ENCODE measurements at places on chromosomes 2 and 18. TPM values are rescaled to one million over a fixed set of nuclear protein-coding genes. Genes with fewer than 3 reads are reported as not detected.

FHOD3 gene
- 9.1 TPM for total RNA-seq

GRCh38 chr18:34627137-34627920, 82.8 kb upstream of the DTNA start:
- DNase-seq = no peak

DNA sequence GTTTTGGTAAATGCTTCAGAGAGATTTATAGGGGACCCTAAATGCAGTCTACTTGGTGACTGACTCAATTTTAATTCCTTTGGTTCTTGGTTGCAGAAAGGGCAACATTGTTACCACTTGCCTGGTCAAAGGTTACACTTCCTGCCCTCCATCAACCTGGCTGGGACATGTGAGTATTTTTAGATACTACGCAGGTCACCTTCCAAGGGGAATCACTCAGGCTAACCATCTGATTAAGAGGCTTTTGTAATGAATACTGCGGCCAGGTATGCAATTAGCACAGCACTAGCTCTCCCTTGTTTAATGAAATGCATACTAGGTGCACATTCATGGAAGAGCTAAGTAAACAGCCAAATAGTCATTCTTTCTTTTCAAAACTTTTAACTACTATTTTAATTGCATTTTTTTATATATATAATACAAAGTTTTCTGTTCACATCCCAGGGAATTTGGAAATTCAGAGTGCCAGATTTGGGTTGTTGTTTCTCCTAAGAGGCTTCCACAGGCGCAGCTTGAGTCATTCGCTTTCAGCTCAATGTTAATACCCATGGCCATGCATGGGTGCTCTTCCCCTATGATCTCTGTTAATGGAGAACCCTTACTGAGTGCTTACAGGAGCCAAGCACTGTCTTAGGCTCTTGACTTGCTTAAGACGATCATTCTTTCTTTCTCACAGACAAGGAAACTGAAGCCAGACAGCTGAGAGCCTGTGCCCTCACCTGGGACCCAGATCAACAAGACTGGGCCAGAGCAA, 152.2 kb downstream of the MTX2 start:
- DNase-seq = no peak

DNA sequence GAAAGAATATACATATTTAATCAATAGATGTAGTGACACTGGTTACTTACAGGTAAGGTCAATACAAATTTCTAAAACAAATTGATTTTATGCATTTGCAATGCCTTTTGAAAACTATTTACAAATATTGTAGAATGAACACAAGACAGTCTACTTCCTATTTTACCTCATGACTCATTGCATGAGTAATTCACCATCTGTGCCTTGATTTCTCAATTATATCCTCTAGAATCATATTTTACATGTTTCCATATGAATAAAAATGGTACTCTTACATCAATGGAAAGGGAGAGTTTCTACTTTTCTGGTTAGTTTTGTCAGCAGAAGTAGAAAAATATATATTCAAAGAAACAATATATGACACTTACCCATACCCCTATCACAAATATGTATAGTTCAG, 203.8 kb upstream of the CDH7 start:
- no peak for DNase-seq

- peak; percentile 55 for DNase-seq
Measured at GRCh38 chr2:235747786-235748091, 253.9 kb downstream of the AGAP1 start.

DNA sequence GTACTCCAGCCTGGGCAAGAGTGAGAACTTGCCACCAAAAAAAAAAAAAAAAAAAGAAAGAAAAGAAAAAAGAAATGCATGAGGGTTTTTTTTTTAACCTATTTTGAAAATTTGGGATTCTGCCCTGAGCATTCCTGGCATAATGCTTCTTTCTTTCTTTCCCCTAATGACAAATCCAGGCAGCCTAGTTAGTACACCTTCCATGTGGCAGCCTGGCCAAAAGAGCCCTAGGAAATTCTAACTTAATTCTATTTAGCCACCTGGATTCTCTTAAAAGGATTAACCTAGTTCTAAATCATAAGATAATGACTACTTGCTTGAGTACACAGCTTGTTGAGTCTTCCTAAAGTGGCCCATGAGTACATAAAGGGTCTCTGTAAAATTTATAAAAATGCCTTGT, 160.1 kb downstream of the THADA start:
- DNase-seq = no peak

DNA sequence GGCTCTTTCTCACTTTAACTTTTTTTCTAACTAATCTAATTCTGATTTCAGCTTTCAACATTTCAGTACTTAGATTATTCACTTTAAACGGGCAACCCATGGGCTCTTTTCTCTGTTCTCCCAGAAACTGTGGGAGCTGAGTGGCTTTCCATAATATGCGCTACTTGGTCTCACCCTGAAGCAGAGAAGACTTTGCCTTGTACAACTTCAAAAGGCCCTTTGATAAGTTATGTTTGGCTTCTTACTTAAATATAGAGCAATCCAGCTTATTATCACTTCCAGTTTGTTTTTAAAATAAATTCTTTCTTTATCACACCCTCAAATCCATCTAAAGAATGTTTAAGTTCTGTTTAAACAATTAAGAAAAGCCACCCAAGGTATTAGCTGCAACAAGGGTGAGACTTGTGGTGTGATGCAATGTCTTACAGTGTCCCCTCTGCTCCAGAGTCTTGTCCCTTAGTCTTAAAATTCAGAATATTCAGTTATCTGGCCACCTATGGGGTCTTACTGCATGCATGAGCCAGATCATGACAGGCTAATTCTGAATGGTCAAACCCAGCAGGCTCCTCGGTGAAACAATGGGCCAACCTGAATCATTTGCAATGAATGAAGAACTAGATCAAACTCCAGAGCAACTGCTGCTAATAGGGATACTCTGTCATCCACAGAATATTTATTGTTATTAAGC, 38.8 kb downstream of the GCG start:
- DNase-seq = no peak

ZSWIM2 gene
- total RNA-seq = not detected

DNA sequence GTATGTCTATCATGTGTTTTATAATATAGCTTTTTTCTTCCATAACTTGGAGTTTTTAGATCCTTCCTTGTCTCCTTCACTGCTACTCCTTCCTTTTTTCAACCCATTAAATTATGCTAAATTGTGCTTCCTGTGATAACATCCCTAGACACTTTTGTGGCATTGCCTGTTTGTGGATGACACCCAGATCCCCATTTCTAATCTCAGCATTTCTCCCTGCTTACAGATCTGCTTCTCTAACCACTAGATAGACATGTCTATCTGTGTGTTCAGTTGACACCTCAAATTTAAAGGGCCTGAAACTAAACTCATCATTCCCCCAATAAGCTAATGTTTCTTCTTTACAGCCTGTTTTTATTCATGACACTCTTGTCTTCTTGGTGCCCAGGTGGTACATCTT, 244.8 kb downstream of the BABAM2 start:
- no peak for DNase-seq

MOCOS gene
- 1.0 TPM for total RNA-seq

SATB2 gene
- 1.6 TPM for total RNA-seq

GRCh38 chr2:8281950-8282857, 399.7 kb upstream of the ID2 start:
- no peak for DNase-seq

- DNase-seq = peak; percentile 95
Measured at GRCh38 chr2:218959141-218959731, at the start of gene CDK5R2. Gene CDK5R2 (plus strand): TSS chr2:218959666. CDS start chr2:218959821, 155 bp downstream.

- DNase-seq = no peak
Measured at GRCh38 chr2:136212426-136213378, 94.8 kb upstream of the CXCR4 start.

GRCh38 chr18:80033181-80034067, 810 bp upstream of the RBFA start:
- DNase-seq = no peak

ZNF385B gene
- total RNA-seq = 1.8 TPM

CPS1 gene
- 14.9 TPM for total RNA-seq

All from stomach (tissue), 19 donors.